ENCODE measurements at places on chromosomes 7 and 10. TPM values are rescaled to one million over a fixed set of nuclear protein-coding genes. Genes with fewer than 3 reads are reported as not detected.

GRCh38 chr10:27747096-27747451, 1.5 kb upstream of the MKX start:
- H3K27me3 ChIP-seq, result no peaks in the 10 kb centered on the region
- no peak overlapping the region for H3K4me3 ChIP-seq
- no peaks in the 10 kb centered on the region for H3K36me3 ChIP-seq
- DNase-seq, result no peak
- no peak overlapping the region for H3K27ac ChIP-seq

- H3K27ac ChIP-seq, result no peak overlapping the region
- no peaks in the 10 kb centered on the region for H3K4me1 ChIP-seq
- DNase-seq, result no peak
- H3K27me3 ChIP-seq, result no peaks in the 10 kb centered on the region
- H3K36me3 ChIP-seq, result no peaks in the 10 kb centered on the region
- H3K4me3 ChIP-seq, result no peak overlapping the region
Observed at GRCh38 chr10:29446327-29446726, 157.5 kb downstream of the LYZL1 start.

- no peaks in the 10 kb centered on the region for H3K36me3 ChIP-seq
- DNase-seq, result no peak
- no peaks in the 10 kb centered on the region for H3K27me3 ChIP-seq
- peak overlapping the region; percentile 84 for H3K4me3 ChIP-seq
Observed at GRCh38 chr10:117374506-117375359, 507 bp downstream of the PDZD8 start.

AGMO gene
- not detected for total RNA-seq

GRCh38 chr7:148261996-148262688, 328.4 kb upstream of the C7orf33 start:
- H3K4me3 ChIP-seq, result no peak overlapping the region
- no peak for DNase-seq
- no peaks in the 10 kb centered on the region for H3K36me3 ChIP-seq
- H3K27ac ChIP-seq, result no peak overlapping the region
